NCI-H1930 (cell line): ENCODE measurements at places on chromosomes 12 and 14.

- DNase-seq, result no peak
These were observed 93.5 kb upstream of the CEP83 start for GRCh38 chr12:94553130-94553519.

GRCh38 chr14:34199585-34199984, 248.7 kb upstream of the EGLN3 start:
- no peak for DNase-seq

DNA sequence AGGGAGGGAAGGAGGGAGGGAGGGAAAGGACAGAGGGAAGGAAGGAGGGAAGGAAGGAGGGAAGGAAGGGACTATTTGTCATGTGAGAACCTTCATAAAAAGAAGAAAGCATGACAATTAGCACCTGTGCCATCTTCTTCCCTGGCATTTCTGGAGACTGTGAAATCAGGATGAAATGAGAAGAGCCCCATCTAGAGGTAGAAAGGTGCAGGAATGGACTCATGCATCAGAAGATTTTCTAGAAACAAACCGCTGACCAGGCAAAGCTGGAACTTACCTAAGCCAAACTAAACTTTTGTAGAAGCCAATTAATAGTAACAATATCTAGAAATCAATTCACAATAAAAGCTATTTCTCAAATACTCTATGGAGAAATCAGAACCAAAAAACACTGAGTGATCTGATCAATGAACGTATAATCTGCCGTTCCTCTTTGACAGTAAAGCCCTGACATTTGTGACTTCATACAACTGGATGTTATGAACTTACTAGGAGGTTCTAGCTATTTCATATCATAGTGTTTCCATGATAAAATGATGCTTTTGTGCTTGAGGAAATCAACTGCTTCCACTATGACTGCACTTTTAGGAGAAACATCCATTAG, 24.4 kb upstream of the CRACR2A start:
- DNase-seq, result no peak

GRCh38 chr12:64779354-64779974, 20.3 kb upstream of the GNS start:
- no peak for DNase-seq

DNA sequence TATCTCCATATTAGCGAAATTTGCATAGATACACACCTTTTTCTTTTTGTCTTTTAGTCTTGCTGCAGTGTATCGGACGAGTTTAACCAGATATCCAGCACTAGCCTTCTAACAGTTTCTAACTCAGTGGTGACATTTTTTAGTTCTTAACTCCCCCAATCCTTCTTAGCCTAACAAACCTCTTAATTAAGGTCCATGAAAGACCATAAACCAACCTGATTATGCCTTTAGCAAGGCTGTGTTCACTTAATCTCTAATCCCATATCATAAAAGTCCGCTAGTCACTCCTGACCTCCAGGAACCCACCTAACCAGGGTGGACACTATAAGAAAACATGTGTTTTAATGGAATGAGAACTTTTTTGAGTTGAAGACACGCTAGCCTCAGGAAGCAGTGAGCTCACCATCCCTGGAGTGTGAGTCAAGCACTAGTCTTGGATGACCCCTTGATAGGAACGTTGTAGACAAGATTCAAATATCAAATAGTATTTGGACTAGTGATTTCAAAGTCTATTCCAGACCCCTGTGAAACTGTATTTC, 9.5 kb downstream of the CDKN1B start:
- no peak for DNase-seq

DNA sequence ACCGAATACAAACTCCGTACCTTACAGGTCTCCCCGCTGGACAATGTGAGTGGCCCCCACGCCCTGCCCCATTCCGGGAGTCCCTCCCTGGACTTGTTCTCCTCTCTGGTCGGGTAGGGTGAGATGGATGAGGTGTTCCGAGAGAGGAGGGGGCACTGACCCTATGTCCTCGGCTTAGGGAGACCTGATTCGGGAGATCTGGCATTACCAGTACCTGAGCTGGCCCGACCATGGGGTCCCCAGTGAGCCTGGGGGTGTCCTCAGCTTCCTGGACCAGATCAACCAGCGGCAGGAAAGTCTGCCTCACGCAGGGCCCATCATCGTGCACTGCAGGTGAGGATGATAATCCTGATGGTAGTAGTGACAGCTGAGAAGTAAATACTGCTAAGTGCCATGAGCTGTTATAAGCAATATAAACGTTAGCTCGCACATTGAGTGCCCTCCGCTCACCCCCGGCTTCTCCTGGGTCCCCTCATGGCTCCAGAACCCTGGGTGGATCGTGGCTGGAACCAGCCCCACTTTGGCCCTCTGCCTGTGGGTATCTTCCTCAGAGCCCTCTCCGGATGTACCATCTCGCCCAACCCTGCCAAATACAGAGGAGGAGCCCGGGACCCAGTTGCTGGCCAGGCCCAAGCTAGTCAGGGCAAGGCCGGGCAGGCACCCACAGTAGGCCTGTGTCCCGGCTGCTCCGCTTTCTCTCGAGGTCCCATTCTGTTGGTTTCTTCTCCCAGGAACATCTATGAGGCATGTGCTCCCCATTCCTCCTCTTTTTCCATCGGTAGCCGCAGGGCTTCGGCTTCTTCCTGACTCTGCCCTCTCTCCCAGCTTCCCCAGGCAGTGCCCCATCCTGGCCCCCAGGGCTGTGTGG, 6.8 kb downstream of the PTPN6 start:
- DNase-seq, result no peak

DNA sequence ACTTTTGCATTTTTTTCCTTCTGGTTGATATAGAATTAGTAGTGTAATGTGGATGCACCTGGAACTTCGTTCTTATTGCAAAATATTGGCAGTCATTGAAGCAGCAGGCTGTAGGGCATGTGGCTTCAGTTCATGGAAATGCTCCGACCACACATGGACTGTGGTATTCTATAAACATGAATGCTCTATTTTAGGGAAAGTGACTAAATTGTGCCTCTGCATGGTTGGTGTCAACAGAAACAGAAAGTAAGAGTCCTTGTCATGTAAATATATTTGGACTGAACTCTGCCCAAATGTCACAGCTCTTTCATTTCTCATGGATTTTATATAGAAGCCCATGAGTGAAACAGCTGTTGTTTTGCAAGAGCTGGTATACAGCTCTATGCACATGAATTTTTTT, 917.0 kb downstream of the LRFN5 start:
- no peak for DNase-seq

DNA sequence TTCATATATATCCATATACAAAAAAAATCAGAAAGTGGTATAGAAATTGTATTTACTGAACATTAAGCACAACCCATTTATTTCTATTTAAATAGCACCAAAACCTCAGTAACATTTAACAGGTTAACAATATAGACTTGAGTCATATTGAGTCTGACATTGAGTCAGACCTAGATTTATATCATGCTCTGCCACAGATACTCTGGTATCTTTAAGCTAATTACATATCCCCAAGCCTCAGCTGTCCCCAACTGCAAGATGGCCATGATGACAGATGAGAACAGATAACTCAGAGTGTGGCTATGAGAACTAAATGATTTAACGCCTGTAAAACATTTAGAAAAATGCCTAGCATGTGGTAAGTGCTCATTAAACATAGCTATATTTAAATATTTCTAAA, 40.3 kb downstream of the IFNG start:
- DNase-seq, result no peak

DNA sequence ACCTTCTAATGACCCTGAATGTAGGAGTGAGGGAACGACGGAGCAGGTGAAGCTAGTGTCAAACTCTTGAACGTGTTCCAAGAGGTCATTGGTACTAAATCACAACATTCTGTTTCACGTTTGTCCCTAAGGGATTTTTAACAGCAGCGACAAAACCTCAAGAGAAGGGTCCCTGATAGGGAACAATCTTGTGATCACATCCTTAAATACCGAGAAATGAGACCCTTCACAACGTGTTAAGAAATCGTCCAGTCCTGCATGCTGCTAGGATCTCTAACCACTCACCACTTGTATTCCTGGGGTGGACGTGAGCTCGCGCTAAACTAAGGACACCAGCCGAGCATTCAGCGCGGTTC, 134.1 kb upstream of the KRAS start:
- no peak for DNase-seq

- no peak for DNase-seq
These were observed 11.2 kb downstream of the KCNH3 start for GRCh38 chr12:49549735-49550692.

GRCh38 chr12:58171914-58172313, 230.5 kb downstream of the ATP23 start:
- DNase-seq, result no peak

DNA sequence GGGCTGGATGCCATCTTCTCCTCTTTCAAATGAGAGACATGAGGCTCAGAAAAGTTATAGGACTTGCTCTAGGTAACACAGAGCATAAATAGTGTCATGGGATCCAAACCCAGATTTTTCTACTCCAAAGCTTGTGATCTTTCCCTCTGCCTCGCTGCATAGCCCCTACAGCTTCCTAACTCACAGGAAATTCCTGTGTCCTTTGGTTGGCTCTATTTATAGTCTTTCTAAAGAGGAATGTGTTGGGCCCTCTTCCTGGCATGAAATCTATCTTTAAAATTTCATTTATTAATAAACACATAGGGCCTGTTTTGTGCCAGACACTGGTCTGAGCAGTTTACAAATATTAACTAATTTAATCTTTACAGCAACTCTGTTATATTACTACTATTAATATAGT, 9.8 kb upstream of the KCNA5 start:
- no peak for DNase-seq

DNA sequence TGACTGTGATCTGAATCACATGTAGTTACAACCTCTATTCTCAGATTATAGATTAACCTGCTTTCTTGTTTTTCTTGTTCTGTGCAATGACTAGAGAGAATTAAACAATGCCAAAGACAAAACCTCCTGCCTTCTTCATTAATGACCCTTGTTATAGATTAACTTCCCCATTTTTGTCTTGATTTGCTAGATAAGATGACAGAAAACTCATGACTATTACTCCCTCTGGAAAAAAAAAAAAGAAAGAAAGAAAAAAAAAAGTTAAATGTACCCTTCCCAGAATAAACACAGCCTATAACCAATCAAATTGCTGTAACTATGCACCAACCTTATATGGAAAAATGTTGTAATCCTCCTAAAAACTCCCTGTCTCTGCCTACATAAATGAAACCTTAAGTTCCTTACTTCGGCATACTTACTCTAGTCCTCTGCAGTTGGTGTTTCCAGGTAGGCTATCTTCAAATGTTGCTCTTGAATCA, 41.1 kb upstream of the PCED1B start:
- DNase-seq, result no peak

DNA sequence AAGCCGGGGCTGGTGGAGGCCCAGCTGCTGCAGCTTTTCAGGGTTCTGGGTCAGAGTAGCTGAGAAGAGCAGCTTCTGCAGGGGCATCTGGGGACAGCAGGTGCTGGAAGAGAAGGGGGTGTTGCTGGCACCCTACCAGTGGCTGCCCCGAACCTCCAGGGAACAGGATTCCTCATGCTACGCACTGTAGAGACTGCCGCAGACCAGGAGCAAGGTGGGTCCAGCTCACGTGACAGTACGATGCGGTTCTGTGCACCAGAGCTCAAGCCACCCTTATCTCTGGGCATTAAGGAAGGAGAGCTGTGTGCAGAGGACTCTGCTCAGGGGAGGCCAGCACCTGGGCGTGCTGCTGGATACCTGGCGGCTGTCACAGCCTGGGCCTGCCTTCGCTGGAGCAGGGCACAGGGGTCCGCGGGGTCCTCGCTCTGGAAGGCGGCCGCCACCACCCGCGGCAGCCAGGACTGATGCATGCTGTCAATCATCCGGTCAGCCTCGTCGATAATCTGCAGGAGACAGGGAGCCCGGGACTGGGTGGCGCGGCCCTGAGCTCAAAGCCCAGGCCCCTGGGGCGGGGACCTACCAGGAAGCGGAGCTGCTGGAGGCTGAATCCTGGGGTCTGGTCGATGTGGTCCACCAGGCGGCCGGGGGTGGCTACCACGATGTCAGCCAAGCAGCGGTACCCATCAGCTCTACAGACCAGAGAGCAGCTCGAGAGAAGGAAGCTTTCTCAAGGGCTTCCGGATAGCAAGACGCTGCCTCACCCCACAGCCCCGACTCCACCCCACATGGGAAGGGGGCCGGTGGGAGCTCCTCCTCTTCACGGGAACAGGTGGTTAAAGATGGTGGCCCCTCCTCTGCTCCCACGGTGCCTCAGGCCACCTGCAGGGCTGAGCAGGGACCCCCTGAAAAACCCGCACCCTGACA, 2.9 kb downstream of the DDX51 start:
- DNase-seq, result no peak

GRCh38 chr14:64644629-64645028, 59.6 kb upstream of the PLEKHG3 start:
- DNase-seq, result no peak

- no peak for DNase-seq
These were observed 445.9 kb upstream of the RGS6 start for GRCh38 chr14:71486279-71486678.

DNA sequence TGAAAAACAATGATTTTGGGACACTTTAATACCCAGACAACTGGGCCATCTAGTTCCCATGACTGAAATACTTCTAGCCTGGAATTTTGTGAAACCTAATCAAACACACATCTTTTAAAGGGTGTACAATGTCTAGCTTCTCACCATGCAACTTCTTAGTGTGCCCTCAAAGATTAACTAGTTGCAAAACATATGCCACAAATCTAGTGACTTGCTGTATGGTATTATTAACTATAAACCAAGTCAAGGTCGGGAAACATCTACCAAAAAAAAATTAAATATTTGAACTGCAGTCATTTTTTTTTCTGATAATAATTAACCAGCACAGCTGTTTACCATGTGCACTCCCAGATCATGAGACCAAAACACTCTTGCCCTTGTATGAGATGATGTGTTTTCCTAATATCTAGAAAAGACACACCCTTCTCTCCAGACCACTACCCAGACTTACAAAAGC, 171.8 kb upstream of the FOXN3 start:
- DNase-seq, result no peak

DNA sequence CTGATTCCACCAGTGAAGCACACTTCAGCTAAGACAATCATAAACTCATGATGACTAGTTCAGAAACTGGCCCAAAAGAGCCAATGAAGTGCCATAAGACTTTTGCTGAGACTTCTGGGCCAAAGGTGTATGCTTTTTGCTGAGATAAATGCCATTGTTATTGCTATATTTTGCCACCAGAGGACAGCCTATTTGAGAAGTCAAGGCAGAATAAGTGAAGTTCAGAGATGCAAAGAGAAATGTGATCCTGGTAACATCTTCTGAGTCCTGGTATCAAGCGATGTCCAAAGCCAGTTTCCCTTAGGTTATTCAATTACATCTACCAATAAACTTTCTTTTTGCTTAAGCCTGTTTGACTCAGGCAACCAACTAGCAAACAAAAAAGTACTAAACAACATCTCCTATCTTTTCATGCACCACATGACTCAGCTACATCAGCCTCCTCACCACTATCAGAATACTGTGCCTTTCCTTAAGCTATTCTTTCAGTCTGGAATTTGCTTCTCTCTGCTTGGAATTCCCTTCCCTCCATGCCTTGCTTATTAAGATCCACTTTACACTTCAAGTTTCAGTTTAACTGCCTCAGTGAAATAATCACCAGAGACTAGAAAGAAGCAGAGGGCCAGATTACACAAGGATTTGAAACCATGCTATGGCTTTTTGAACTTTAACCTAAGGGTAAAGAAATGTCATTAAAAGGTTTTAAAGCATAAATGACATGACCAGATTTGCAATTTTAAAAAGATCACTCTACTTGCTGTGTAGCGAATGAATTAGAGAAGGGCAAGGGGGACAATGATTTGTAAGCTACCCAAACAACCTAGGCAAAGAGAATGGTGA, 14.0 kb downstream of the CRY1 start:
- no peak for DNase-seq
